Stimulated activated naive CD8-positive, alpha-beta T cell treated with anti-CD3 and anti-CD28 coated beads, Interleukin-15, amount 100 ng/mL, for 72 hours (primary cell): ENCODE measurements at places on chromosomes 1 and 21.
A peak's percentile ranks its signal among the peaks of the same experiment; 100 is the strongest.

GRCh38 chr1:204961765-204962419, 81.1 kb upstream of the CNTN2 start:
- no peak for DNase-seq

DNA sequence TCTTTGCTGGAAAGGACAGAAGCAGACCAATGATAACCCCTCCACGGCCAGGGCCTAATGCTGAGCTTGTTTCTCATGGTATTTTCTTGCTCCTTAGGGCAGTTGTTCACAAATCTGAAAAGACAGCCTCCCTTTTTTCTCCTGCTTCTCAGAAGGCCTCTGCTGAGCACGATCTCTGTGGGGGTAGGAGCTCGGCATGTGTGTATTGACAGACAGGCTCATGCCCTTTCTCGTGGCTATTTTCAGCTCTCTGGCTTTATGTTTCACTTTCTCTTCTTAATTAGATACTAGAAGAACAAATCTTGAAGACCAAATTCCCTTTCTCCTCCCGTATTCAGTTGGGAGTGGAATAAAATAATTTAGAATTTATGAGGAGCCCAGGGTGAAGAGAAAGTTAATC, 768 bp upstream of the RIIAD1 start:
- DNase-seq: no peak

DNA sequence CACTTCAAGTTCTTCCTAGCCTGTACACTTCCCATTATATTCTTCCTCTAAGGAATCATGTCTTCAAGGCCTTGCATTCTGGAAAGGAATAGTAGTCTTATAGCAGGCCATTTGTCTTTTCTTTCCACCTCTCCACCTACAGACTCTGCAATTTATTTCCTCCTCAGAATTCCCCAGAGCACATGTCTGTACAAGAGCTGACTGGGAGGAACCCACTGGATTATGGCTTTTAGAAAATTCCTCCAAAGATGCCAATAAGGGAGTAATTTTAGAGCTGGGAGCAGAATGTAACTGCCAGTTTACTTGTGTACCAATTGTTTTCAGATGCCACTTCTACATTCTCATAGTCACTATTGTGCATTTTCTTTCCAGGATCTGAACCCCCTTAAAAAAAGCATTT, 3.4 kb upstream of the PSMG1 start:
- no peak for DNase-seq

DNA sequence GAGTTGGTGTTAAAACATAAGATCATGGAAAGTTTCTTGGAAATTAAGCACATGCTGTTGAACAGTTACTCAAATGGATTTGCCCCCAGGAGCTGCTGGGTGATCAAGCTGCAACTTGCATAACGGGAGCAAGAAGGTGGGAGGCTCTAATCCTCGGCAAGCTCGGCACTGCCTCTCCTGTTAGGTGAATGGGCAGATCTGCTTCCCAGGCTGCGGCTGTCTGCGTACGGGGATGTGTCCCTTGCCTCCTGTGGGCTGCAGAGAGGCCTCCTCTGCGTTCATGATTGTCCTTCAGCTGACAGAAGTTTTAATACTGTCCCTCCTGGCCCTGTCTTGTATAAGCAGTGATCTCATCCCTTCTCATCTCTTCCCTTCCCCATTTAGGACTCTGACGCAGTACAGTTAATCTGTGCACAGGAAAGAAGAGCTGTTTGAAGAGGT, 36.7 kb downstream of the ATP1A1 start:
- no peak for DNase-seq

DNA sequence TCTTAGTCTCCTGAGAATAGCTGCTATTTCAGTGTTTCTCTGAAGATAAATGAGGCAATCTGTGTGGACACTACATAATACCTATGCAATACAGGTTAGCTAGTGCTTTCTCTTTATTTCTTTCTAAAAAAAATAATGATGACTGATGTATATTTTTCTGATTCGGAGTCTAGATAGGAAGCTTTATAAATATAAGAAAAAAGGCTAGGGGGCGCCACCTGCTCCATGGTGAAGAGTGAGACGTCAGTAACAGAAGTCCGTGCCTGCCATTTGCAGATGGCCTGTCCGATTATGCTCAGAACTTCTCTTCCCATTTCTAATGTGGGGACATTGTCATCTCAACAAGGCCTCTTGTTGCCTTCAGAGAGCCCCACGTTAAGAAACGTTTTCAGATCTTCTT, 26.4 kb downstream of the QSOX1 start:
- no peak for DNase-seq

- peak; percentile 34 for DNase-seq
Observed at GRCh38 chr1:87953732-87954344, 625.2 kb downstream of the LMO4 start.
